NCI-H187 (cell line): ENCODE measurements at places on chromosomes 16 and 17.

GRCh38 chr16:54977211-54977610 is 46.5 kb downstream of the IRX5 start:
- no peak for DNase-seq

DNA sequence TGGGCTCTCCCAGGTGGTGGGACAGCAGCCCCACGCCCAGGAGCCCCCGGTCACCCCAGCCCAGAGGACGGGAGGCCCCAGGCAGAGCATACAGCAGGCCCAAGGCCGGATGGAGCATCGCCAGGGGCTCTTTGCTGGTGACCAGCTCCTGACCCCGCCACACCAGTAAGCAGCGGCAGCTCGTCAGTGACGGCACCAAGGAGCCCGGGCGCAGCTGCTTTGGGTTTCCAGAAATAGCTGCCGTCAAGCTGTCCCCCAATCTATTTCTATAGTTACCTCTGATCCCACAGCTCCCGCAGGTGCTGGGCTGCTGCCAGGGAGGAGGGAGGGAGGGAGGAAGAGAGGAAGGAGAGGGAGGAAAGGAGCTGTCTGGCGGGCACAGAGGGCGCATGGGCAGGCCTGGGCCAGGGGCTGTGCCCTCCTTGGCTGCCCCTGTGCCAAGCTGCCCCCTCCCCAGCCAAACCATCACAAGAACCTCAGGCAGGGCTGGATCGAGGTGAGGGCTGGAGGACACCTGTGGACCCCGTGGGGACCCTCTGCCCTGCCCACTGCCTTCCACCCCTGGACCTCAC is 10.8 kb upstream of the RASD1 start:
- no peak for DNase-seq

- DNase-seq = no peak
Observed at GRCh38 chr17:72306037-72306436, 185.2 kb downstream of the SOX9 start.

GRCh38 chr17:1648173-1648962 is 1.3 kb downstream of the RILP start:
- DNase-seq = no peak

DNA sequence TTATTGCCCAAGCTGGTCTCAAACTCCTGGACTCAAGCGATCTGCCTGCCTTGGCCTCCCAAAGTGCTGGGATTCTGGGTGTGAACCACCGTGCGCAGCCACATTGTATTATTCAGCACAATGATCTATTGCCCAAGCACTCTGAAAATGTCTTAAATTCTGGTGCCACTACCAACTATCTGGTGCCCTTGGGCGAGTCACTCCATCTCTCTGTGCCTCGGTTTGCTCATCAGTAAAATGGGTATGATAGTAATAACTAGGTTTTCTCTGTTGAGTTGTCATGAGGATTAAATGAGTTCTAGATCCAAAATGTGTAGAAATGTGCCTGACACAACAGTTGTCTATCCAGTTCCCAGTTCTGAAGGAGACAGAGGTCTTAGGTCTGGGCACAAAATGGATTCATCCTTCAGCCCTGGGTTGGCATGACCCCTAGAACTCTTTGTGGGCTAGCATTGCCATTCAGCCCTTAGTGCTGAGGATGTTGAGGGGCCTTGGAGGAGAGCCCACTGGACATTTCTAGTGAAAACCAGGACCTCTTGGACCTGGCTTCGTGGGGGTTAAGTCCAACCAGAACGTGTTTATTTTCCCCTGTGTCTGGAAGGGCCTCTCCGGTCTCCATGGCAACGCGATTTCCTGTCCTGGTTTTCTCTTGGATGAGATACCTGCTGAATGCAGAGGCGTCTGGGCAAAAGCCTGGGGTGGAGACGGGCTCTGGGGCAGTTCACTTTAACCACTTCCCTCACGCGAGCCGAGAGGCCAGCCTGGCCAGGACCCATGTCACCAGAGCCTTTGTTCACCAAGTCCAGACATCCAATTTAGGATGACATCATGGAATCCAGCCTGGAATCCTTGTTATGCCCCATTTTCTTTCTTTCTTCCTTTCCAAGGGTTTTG is 43.7 kb upstream of the TNRC6A start:
- no peak for DNase-seq

DNA sequence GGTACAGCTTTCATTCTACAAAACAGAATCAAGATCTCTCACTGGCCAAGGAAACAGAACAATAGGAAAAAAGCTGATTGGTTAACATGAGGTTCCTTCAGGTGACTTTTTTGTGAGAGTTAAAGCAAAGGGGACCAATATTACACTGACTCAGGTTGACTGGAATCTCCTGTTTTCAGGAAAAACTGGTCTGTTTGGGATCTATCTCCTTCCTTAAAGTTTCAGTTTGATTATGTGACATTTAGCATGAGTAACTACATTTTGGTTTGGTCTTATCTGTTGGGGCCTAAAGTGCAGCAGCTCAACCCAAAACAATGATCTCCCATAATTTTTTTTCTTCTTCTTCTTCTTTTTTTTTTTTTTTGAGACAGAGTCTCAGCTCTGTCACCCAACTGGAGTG is 9.7 kb downstream of the NUPR1 start:
- DNase-seq = no peak

DNA sequence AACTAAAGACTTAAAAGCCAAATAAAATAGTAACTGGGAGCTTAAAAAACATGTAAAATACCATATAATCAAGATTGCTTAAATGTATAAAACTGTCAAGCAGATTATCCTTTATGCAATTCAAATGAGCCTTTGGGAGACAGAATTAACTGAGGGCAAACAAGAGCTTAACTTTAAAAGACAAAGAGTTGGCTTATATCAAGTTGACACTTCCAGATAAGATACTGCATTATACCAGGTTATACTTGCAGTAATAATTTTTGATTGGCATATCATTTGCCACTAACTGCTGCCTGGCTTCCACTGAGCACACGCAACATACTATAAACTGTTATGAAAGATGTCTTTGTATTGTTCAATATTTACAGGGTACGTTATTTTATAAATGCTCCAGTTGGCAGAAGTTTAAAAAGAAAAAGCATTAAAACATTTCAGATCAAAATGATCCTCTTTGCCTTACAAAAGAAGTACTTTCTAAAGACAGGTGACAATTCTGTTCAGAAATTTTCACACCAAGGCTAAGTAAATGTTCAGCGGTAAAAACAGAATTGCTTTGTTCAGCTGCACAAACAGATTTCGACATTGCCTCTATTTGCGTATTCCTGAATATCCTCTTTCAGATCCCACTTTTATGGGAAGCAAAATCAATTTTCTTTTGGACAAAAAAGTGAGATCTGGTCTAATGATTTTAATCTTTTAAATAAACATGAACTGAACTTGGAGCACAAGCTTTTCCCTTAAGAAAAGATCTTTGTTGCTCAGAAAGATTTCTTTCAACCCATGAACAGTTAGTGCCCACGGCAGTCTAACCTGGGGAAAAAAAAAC is 50.7 kb downstream of the TOX3 start:
- no peak for DNase-seq

DNA sequence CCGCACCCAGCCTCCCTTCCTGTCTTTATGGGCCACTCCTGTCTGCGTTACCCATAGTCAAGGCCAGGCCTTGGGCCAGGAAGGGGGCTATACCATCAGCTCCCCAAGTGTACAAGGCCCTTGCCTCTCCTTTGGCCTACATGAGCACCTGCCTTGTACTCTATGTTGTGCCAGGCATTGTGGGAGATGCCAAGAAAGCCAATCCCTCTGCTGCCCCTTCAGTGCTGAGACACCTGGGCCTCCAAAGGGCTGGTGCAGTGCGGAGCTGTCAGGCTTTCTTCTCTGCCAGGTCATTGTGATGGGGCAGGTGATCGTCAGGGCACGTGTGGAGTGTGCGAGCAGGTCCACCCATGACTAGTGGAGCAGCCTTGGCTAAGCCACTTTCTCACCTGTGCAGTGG is 59.9 kb downstream of the MPRIP start:
- DNase-seq = no peak

- no peak for DNase-seq
Observed at GRCh38 chr16:82135844-82136243, 34.2 kb downstream of the MPHOSPH6 start.

- no peak for DNase-seq
Observed at GRCh38 chr16:4371357-4372000, at the start of gene VASN. VASN (plus strand) TSS chr16:4371848; CDS start chr16:4380878, 9,030 bp downstream.

- no peak for DNase-seq
Observed at GRCh38 chr17:55081559-55081958, 113.0 kb downstream of the STXBP4 start.

GRCh38 chr17:18241229-18241871 is 15.9 kb downstream of the LLGL1 start:
- DNase-seq = no peak

DNA sequence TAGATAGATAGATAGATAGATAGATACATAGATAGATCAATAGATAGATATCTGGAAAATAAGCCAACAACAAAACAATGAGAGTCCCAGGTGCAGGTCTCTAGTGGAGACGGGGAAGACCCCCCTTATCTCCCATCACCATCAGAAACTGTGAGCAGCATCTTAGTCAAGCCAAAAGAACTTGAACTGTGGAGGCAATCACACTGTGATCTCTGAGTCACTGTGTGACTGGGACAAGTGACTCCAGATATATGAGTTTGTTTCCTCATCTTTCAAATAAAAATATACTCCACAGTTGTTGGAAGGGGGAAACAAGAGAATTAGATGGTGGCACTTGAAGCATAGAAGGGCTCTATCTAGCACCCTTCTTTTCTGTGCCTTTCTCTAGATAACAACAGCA is 42.1 kb downstream of the NOG start:
- DNase-seq = no peak

GRCh38 chr16:86480444-86480843 is 29.9 kb upstream of the FOXF1 start:
- no peak for DNase-seq

GRCh38 chr17:57114085-57114673 is 29.1 kb downstream of the AKAP1 start:
- no peak for DNase-seq

GRCh38 chr17:40563220-40564052 is 1.8 kb downstream of the CCR7 start:
- no peak for DNase-seq

DNA sequence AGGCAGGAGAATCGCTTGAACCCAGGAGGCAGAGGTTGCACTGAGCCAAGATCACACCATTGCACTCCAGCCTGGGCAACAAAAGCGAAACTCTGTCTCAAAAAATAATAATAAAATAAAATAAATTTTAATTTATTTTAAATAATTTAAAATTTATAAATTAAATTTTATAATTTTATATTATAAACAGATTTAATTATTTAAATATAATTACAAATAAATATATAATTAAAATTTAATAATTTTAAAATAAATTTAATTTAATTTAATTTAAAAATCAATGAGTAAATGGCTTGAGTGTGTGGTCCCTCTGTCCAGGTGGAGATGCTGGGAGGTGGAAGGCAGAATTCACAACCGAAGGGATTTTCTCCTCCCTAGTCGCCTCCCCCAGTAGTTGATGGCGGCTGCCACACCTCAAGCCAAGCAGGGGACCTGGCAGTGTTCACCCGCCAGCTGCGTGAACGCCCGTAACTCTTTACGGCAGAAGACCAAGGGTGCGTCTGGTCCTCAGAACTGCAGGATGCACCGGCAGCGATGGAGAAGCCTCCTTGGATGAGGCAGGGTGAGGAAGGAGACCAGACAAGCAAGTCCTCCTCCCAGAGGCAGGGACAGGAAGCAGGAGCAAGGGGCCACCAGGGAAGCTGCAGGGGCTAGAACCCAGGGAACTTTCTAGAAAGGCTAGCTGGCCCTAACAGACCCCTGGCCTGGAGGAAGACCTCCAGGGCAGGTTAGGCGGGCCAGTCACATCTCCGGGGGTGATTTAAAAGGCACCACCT is 22.9 kb upstream of the KRT17 start:
- DNase-seq = no peak

DNA sequence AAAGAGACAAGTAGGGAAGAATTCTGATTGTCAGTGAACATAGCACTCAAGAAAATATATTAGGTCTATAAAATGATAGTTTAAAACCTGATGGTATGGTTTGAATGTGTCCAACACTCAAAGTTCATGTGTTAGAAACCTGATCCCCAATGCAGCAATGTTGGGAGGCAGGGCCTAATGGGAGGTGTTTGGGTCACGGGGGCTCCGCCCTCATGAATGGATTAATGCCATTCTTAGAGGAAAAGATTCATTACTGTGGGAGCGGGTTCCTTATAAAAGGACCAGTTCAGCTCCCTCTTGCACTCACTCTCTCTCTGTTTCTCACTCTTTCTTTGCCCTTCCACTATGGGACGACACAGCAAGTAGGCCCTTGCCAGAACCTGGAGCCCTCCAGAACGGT is 41.5 kb upstream of the SLC47A1 start:
- no peak for DNase-seq

- no peak for DNase-seq
Observed at GRCh38 chr16:88467541-88467944, 14.5 kb downstream of the ZFPM1 start.

DNA sequence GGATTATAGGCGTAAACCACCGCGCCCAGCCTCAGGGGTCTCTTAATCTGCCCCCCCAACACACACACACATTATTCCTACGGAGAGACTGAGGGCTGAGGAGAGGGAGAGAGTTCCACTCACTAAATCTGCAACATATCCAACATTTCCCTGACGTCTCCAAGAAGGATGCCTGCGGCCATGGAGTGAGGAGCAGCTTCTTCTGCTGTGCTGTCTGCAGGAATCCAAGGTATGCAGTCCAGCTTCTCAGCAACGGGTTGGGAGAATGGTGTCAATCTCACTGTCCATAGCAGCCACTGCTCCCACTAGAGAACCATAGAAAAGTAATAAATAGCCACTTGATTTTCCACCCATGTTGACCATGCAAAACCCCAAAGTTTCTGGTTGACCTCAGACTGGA is 5.1 kb upstream of the PLXDC1 start:
- DNase-seq = no peak

- DNase-seq = no peak
Observed at GRCh38 chr16:68091380-68092261, 6.5 kb downstream of the NFATC3 start.

DNA sequence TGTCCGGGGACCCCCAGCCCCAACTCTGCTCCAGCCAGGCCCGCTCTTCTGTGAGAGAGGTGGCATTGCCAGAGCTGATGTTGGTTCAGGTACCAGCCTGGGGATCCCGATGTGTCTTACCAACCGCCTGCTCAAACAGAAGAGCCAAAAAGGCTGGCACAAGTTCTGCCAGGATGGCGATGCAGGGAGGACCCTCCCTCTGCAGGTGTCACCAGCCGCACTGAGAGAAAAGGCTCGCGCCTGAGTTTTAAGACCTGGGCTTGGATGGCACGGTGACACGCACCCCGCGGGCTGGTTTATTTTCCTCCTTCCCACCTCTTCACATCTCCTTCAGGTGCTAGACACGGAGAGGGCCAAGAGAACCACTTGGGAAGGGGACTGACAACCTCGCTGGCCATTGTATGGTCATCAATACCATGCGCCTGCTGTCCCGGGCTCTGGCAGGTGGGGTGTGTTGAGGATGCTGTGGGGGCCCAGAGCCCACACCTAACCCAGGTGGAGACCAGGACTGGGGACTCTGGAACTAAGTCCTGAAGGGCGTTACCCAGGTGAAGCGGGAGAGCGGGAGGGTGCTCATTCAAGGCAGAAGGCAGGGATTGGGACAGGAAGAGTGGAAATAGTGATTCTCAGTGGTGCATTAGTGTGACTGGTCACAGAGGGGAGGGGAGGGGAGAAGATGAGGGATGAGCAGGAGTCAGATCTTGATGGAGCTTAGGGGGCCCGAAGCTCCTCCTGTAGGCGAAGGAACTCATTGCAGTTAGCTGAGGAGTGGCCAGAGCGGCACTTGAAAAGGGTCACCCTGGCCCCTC is 16.3 kb downstream of the FOXJ1 start:
- DNase-seq = no peak

GRCh38 chr17:82753201-82753464 is 1.3 kb downstream of the TBCD start:
- no peak for DNase-seq

- no peak for DNase-seq
Observed at GRCh38 chr17:80455336-80455710, 21.1 kb downstream of the NPTX1 start.
